T-cell (primary cell): ENCODE measurements at places on chromosomes 6 and 20.
A peak's percentile ranks its signal among the peaks of the same experiment; 100 is the strongest.

DNA sequence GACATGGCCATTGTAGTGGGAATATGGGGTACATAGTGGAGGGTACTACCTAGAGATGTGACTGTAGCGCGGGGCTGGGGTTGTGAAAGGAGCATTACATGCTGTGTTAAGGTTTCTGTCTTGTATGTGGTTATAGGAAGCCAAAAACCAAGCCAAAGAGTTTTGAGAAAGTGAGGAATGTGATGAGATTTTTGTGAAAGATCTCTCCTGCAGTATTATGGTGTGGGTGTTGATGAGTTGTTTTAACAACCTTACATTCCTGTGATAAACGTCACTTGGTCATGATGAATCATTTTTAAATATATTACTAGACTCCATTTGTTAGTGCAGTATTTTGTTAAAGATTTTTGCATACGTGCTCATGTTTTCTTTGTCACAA is 48.9 kb downstream of the ZFAND3 start:
- no peak for DNase-seq

GRCh38 chr6:1212919-1213318 is 99.0 kb upstream of the FOXQ1 start:
- no peak for DNase-seq

GRCh38 chr20:34680586-34681175 is 3.8 kb upstream of the PIGU start:
- DNase-seq: no peak

DNA sequence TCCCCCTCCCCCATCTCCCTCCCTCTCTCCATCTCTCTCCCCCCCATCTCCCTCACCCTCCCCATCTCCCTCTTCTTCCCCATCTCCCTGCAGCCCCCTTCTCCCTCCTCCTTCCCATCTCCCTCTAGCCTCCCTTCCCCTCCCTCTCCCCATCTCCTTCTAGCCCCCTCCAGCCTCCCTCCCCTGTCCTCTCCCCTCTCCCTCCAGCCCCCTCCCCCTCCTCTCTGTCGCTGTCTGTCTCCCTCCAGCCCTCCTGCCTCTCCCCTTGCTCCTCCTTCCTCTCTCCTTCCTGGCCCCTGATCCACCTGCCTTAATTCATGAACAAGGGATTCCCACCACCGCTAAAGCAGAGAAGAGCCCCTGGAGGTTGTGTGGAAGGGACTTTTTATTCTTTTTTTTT is 26.9 kb upstream of the CHMP4B start:
- DNase-seq: no peak

- DNase-seq: no peak
These were observed 47.6 kb downstream of the FIG4 start for GRCh38 chr6:109738667-109739066.

- no peak for DNase-seq
These were observed 28.8 kb upstream of the NHSL1 start for GRCh38 chr6:138528137-138528536.

DNA sequence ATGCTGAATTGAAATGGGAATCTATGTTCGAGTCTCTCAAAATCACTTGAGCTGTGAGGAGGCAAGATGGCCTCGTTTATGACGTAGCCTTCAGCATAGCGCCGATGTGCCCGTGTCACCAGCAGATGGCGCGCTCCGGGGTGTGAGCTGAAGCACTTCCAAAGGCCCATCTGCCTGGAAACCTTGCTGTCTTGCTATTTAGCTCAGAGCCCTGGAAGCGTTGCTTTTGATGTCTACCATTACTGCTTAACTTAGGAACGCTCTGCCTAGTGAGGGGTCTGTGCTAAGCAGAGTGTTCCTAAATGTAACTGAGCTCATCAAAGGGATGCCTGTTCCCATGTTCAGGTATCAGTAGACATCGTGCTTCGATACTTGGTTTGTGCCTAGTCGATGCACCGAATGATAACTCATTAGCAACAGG is 67.7 kb downstream of the SYCP2L start:
- DNase-seq: peak; percentile 47

DNA sequence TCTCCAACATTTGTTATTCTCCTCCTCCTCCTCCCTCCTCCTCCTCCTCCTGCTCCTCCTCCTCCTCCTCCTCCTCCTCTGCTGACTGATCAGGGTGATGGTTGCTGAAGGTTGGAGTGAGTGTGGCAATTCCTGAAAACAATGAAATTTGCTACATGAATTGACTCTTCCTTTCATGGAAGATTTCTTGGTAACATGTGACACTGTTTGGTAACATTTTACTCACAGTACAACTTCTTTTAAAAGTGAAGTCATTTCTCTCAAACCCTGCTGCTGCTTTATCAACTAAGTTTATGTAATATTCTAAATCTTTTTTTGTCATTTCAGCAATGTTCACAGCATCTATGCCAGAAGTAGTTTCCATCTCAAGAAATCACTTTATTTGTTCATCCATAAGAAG is 543.0 kb downstream of the MAFB start:
- no peak for DNase-seq

DNA sequence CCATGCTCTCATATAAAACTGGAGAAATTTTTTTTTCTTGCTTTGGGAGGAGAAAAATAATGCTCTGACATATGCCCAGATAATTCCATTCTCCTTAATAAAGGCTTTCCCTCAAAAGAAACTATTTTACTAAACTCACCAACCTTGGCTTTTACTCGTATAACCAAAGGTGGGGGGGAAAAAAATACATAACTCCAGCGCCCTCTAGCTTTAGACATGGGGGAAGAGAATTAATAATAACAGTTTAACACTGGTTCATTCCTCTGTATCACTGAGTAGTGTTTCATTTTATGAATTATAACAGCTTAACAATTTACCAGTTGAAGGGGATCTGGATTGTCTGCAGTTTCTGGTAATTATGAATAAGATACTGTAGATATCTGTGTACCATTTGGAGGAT is 1226.1 kb downstream of the GRIK2 start:
- no peak for DNase-seq

- DNase-seq: no peak
These were observed 37.5 kb downstream of the SOD2 start for GRCh38 chr6:159655409-159655988.

DNA sequence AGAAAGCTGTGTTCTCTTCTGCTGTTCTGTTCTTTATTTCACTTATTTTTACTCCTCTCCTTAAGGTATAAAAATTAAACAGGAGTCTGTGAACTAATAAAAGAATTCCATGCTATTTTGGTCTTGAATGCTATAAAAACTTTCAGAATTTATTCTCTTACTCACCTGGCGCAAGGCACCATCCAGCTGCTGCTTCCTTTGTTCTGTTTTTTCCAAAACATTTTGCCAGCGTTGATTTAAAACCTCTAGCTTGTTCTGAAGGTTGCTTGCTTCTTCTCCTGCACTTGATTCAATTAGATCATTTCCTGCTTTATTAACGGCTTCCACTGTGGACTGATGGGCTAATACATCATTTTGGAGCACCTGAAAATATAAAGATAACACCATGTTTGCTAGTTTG is 145.0 kb downstream of the DST start:
- DNase-seq: no peak

DNA sequence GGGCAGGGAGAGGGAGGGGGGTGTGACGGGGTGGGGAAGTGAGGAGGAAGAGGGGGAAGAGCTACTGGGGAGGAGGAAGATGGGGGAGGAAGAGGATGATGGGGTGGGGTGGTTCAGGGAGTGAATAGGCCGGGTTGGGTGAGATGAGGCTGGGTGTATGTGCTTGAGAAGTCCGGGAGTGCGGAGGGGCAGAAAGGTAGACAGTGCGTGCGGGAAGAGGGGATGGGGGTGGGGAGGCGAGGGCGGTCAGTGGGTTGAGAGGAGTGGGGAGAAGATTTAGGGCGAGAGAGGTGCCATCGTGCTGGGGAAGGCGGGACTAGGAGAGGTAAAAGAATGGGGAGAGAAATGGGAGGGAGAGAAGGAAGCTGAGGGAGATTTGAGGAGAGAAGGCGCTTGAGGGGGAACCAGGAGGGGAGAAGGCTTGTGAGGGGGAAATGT is 30.9 kb upstream of the NOTCH4 start:
- no peak for DNase-seq

DNA sequence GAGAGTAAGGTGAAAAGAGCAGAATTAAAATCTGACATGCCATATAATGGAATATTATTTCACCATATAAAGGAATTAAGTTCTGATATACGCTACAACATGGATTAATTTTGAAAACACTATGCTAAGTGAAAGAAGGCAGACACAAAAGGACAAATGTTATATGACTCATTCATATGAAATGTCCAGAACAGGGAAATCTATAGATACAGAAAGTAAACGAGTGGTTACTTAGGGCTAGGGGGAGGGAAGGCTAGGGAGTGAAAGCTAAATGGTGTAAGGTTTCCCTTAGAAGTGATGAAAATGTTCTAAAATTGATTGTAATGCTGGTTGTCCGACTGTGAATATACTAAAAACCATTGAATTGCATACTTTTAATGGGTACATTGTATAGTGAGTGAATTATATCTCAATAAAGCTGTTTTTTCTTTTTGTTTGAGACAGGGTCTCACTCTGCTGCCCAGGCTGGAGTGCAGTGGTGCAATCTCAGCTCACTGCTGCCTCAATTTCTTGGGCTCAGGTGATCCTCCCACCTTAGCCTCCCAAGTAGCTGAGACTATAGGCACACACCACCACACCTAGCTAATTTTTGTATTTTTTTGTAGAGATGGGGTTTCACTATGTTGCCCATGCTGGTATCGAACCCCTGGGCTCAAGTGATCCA is 8.2 kb downstream of the PRPH2 start:
- DNase-seq: no peak

DNA sequence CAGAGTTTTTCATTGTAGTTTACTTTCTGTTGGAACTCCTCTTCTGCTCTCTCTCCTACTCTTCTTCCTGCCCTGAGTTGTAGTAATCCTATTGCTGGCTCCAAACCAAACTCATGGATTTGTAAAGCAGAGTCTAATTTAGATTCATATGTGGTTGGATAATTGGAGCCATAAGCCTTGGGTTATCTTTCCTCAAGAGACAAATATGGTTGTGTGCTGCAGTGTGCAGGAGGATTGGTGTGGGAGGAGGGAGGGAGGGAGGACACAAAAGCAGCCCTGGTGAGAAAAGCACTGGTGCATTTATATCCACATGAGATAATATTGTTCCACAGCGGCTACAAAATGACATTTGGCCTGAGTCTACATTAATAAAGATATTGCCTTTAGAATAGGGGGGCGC is 4.2 kb downstream of the HLA-G start:
- DNase-seq: no peak

DNA sequence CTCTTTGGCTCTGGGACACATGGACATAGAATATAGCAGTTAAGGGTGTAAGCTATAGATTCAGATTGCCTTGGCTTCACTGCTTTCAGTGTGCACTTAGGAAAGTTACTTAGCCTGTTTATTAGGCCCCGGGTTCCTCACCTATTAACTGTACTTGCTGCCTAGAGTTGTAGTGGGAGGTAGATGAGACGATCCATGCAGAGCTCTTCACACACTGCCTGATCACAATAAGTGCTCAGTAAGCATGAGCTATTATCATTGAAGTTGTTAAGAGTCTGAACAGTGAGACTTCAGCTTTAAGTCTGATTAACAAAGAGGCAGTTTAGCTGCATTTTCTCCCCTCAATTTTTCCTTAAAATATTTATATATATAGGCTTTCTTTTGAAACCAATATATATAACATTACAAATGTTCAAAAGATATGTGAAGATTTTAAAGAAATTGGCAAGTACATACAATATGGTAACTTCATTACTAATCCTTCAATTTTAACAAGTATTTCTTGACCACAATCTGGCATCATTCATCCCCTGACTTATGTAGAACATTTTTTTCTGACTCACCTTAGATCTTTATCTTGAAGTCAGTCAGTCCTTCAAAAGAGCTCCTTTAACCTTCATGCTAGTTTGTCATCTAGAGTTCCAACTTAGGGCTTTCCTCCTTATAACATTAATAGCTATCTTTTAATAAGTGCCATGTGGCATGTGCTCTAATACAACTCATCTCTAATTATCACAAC is 20.5 kb upstream of the SUPT3H start:
- DNase-seq: no peak

GRCh38 chr6:115782612-115783011 is 278.1 kb downstream of the FRK start:
- no peak for DNase-seq

- DNase-seq: no peak
These were observed 114.1 kb downstream of the PLCB1 start for GRCh38 chr20:8246153-8246552.

DNA sequence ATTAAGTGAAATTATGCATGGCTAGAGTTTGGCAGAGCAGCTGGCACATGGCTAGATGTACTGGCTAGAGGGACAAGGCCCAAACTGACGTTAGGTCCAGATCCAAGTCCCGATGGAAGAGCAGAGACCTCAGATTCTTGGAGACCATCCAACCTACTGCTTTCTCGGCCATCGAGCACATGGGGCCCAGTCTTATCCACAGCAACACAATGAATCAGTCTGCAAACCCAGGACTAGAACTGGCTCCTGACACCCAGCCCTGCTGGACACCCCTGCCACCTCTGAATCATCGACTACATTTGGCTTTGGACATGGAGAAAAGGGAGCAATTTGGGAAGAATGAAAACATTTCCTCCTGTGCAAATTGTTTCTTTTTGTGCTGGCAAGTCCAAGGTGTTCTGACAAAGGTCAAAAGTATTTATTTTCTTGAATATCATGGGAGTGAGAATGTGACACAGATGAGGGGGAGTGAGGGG is 23.9 kb upstream of the YWHAB start:
- no peak for DNase-seq

GRCh38 chr20:23081263-23081819 is 4.8 kb downstream of the CD93 start:
- no peak for DNase-seq

DNA sequence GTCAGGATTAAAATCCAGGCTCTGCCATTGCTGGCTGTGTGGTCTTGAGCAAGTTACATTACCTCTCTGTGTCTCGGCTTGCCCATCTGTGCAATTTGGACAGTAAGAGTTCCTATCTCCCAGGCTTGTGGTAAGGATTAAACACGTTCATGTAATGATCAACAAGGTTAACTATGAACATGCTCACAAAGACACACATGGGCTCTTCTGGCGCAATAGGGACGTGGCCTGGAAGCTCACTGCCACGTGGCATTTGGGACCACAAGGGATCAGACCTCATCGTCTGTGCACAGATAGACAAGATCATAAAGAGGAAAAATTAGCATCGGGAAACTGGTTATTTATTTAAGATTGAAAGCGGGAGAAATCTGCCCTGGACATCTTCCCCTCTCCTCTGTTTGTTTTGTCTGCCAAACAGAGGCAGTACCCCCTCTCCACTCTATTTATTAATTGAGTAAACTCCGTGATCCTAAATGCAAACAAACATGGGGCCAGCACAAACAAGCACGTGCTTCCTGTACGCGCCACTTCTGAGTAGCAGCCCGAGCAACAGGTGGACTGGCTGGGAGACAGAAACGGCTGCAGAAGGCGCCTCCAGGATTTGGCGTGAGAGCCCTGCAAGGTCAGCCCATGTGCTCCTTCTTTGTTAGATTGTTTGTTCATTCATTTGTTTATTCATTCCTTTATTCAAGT is 95.0 kb downstream of the CDH26 start:
- DNase-seq: no peak
